Fibroblast of the conjunctiva (primary cell): ENCODE measurements at places on chromosomes 7 and 10.

- no peak for DNase-seq
Measured at GRCh38 chr10:43082746-43083145, 5.9 kb downstream of the RET start.

DNA sequence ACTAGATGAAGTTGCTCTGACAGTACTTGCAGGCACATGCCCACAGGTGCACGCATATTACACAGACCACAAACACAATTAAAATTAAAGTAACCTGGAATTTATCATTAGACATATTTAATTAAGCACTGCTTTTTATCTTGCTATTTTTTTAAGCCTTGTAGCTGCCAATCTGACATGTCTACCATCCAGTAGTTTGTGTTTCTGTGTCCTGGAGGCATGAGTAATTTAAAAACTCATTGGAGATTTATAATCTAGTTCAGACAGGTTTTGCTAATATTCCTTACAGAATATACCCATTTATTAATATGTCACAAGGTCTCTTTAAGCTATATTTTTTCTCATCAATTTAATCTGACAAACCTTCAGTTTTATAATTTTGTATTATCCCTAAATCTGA lies 445.0 kb upstream of the KLF6 start:
- DNase-seq, result no peak

DNA sequence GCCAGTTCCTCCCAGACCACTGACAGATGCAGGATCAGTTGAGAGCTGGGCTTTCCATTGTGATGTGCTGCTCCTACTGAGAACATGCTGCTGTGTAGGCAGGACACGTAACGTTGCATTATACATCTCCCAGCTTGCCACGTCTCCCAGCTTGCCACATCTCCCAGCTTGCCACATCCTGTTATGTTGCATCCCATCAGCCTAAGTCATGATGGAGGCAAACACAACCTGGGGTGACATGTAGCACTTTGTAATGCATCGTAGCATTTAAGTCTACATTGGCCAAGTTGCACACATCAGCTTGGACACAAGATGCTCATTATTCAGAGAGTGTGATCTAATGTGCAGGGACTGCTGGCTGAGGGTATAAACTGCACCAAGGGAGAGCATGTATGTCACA lies 73.3 kb upstream of the CHCHD3 start:
- DNase-seq, result no peak

DNA sequence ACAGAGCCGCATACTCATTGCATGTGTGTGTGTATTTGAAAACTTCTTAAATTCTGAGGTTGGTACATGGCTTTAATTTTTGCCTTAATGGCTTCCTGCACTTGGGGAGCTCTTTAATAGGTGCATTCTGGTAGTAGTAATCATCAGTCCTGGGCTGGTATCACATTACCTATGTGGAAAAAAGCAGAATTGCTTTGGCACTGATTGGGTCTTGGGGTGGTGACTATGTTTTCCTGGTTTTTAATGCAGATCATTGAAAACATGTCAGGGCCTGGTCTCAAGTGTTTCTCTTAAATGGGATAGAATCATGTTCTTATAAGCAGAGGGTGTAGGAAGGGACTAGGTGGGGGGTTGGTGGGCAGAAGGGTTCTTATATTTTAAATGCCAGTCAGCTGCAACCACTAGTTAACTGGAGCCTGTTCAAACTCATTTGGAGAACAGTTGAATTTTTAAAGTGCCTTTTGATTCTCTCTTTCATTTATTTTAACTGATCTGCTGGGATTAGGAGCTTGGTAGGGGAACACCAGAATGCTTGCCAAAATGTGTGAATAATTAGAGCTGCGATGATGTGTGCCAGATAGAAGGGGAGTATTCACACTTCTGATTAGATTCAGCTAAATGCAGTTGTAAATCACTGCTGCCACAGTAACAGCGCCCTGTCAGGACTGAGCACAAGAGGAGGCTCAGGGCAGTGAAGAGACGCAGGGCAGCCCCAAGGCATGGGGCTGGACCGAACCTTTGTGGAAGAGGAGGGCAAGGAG lies 633.5 kb upstream of the GALNT17 start:
- DNase-seq, result no peak

DNA sequence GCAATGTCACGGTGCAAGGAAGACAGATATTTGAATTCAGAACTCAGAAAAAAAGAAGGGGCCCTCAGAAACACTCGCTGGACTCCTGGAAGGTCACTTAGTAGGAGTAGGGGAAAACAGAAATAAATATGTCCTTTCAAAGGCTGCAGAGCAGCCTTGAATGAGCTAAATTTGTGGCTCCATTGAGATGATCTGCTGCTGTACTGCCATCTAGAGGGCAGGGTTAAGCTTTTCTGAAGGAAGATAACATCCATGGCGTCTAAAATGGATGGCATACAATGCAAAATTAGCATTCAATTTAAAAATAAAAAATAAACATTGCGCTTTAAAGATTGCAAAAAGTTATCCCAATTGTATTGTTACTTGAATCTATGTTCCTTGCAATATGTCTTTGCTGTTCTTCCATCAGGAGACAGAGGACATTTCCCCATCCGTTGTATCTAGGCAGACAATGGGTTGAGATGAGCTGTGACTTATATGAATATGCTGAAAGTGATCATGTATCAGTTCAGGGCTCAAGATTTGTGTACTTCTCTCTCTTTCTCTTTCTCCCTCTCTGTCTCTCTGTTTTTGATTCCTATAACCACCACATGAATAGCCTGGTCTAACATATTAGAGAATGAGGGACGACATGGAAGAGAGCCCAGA lies 642.2 kb downstream of the SH2D4B start:
- DNase-seq, result no peak

- no peak for DNase-seq
Measured at GRCh38 chr7:25901658-25902057, 250.3 kb upstream of the NFE2L3 start.

GRCh38 chr10:69009360-69009759 lies 20.8 kb downstream of the KIFBP start:
- peak; percentile 35 for DNase-seq

- DNase-seq, result no peak
Measured at GRCh38 chr7:15555381-15555859, 6.4 kb downstream of the AGMO start.

DNA sequence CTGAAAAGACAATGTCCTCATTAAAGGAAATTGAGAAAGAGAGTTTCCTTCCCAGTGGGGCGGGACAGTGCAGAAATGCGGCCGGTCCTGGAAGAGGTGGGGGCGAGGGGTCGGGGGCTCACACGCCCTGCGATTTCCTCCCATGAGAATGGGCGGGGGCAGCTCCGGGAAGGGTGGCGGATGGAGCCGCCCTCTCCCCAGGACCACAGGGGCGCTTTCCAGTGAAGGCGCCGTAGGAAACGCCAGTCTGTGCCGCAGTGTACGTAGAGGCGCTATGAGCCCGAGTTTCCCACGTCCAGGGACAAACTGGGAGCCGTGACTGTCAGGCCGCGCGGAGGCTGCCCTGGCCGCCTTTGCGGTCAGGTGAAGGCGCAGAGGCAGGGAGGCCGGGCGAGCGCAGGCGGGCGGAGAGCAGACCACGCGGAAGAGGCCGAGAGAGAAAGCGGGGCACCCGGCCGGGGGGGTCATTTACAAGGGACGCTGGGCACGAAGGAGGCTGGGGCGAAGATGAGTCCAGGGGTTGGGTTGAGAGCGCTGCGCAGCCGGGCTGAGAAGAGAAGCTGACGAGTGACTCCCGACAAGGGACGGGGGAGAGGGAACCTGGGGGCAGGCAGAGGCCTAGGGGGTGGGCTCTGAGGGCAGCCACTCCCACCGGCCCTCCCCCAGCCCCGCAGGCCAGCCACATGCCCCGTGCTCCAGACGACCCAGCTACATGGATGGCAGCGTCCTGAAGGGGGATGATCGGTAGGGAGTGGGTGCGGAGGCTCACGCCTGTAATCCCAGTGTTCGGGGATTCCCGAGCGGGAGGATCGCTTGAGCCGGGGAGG lies 45.0 kb downstream of the ALOX5 start:
- no peak for DNase-seq

DNA sequence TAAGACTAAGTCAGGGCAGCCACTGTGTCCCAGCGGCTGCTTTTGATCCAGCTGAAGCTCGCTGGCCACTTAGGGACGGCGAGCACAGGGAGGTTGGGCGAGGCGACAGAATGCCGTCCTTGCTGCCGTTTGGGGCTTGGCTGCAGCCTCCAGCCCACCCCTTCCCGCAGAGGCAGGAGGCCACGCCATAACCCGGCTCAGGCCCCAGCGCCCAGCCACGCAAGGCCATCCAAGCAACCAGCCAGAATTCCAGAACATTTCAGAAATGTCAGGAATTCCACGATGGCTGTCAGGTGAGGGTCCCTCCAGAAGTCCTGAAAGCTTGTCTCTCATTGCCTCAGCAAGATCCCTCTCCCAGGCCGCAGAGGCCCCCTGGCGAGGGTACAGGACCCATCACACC lies 479.1 kb upstream of the FOXK1 start:
- DNase-seq, result no peak

- no peak for DNase-seq
Measured at GRCh38 chr7:46996972-46997371, 584.9 kb downstream of the TNS3 start.

DNA sequence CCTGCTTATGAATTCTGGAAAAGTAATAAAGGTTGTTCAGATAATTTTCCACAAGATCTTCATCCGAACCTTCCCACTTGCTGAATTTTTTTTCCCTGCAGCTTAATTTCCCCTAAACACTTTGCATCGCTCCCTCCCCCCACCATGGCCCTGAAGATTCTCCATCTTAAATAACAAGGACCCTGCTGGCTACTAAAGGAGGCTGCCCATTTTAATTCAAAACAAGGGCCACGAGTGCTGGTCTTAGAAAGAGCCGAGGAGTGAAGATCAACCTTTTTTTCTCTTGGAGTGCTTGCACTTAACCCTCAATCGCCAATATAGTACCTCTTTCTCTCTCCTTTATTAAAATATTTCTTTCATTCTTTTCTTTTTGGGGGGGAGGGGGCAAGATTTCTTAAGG lies 9.2 kb upstream of the SP8 start:
- DNase-seq, result no peak

DNA sequence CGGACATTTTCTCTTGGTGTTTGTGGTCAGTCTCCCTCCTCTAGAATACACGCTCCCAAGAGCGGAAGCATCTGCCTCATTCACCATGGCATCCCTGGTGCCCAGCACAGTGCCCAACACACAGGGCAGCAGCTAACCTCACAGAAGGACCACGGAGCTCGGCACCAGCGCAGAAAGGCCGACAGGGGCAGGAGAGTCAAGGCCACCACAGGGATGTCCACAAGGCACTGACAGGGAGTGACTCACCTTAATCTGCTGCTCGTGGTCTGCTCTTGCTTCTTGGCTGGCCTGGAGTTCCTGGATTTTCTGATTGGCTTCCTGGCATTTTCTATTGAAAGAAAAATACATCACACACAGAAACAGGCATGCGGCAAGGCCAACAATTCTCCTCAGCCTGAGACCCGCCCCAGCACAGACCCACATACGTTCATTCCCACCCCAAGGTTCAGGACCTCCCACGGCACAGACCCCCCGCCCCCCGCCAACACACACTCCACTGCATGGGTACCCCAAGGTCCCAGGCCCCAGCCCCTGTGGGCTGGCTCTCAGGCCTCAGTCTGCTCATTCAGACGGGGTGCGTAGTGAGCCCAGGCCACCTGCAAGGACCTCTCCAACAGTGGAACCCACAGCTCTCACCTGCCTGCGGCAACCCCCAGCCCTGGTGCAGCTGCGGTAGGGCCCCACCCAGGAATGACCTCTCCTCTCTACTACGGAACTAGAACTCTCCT lies 14.9 kb downstream of the MAD1L1 start:
- no peak for DNase-seq

- no peak for DNase-seq
Measured at GRCh38 chr7:102889851-102890250, 22.9 kb upstream of the LRRC17 start.

DNA sequence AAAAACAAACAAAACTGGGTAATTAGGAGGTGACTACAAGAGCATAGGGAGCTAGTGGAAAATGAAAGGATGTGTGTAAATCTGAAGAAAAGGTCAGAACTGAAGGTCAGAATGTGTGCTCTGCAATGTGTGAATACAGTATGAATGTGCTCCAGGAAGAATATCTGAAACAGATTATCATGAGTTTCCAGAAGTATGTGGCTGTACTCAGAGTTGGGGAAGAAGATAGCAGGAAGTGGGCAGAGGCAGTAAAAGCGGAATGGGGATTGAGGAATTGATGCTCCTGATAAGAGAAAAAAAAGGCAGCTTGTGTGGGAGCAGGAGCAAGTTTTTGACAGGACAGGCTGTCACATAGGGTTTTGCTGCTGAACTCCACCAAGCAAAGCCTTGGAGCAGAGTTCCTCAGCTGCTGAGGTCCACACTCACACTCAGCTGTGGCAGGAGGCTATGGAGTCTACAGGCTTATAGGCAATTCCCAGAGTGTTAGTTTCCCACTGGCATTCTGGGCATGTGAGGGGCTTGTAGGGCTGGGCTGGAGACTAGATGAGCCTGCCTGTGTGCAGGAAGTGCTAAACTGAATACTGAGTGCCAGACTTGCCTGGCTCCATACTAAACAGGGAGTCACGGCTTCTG lies 22.9 kb downstream of the H2AZ2 start:
- no peak for DNase-seq

- DNase-seq, result no peak
Measured at GRCh38 chr7:103521937-103522336, 75.9 kb upstream of the SLC26A5 start.

DNA sequence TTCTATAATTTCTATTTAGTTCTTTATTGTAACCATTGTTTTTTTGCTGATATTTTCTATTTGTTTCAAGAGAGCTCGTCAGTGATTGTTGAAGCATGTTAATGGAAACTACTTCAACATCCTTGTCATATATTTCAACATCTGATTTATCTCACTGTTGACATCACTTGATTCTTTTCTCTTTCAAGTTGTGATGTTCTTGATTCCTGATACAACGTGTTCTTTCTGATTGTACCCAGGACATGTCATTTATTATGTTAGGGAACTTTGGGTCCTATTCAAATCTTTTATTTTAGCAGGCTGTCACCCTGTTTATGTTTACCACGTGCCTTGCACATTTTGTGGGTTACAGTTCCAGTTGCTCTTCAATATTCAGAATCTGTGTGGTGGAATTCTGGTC lies 79.8 kb upstream of the RSU1 start:
- DNase-seq, result no peak

GRCh38 chr10:60731134-60731885 lies 47.0 kb upstream of the CDK1 start:
- no peak for DNase-seq

GRCh38 chr10:112361951-112362751 lies 11.8 kb upstream of the ACSL5 start:
- no peak for DNase-seq

- no peak for DNase-seq
Measured at GRCh38 chr7:23129036-23129435, 23.5 kb downstream of the KLHL7 start.
